Globus pallidus (tissue), 1 donor: ENCODE measurements at places on chromosomes 6 and 20.
A peak's percentile ranks its signal among the peaks of the same experiment; 100 is the strongest.

DNA sequence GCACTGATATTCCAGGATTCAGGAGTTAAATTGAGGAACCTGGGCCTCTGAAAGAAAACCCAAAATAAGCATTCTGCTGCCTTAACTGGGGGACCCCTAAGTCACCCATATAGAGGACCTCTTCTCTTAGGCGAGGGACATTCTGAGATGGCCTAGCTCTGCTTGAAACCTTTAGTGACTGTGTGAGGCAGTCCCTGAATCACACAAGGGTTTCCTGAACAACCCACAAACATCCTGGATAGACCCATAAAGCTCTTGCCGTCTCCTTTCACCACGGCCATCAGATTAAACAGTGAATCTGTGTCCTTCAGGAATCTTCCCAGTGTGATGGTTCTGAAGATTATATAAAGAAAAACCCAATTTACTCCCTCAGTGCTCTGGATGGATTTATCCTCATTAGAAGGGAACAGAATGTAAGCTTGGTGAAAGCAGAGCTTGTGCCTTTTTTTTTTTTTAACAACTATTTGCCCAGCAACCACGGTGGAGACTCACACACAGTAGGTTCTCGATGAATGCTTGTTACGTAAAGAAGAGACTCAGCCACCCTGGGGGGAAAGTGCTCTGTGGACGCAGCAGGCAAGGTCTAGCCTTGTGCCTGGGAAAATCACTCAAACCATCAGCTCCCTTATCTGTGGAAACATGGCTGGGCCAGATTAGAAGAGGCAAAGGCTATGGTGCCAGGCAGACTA is 39.1 kb upstream of the SIRPG start:
- DNase-seq, result no peak

GRCh38 chr6:109978174-109979032 is at the start of gene GPR6:
GPR6 (plus strand) TSS chr6:109978311; CDS start chr6:109979113, 802 bp downstream.
- peak; percentile 1 for DNase-seq

GRCh38 chr6:163335056-163335455 is 79.5 kb upstream of the QKI start:
- no peak for DNase-seq

DNA sequence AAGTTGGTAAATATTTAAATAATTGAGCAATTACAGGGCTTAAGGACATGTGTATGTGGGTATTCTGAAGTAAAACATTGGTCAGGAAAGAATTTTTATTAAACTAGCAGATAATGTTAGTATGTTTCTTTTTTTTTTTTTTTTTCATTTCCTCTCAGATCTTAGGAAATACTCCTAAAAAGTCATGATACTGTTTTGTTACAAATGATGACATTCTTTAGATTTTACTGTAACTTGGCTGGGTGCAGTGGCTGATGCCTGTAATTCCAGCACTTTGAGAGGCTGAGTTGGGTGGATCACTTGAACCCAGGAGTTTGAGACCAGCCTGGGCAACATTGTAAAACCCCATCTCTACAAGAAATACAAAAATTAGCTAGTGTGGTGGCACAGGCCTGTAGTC is 41.5 kb downstream of the CDC40 start:
- DNase-seq, result no peak

DNA sequence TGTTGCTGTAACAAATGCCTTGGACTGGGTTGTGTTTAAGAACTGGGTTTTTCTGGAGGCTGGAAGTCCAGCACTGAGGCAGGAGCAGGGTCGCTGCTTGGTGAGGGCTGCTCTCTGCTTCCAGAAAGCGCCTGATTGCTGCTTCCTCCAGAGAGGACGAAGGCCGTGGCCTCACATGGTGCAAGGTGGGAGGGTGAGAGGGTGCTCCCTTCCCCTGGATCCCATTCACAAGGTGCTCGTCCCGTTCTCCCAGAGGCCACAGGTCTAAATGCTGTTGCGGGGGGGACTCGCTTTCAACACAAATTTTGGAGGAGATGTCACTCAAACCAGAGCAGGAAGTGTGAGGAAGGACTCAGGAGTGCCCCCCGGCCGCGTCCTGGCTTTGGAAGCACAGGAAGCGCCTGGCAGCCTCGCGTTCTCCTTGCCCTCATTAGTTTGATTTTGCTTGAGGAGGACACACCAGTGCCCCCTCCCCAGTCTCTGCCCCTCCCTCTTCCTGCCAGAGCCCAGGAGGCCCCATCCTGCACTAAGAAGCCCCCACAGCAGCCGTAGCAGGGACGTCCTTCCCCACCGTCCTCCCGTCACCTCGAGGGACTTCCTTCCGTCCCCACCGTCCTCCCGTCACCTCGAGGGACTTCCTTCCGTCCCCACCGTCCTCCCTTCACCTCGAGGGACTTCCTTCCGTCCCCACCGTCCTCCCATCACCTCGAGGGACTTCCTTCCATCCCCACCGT is 7.7 kb upstream of the NKAIN4 start:
- DNase-seq, result no peak

DNA sequence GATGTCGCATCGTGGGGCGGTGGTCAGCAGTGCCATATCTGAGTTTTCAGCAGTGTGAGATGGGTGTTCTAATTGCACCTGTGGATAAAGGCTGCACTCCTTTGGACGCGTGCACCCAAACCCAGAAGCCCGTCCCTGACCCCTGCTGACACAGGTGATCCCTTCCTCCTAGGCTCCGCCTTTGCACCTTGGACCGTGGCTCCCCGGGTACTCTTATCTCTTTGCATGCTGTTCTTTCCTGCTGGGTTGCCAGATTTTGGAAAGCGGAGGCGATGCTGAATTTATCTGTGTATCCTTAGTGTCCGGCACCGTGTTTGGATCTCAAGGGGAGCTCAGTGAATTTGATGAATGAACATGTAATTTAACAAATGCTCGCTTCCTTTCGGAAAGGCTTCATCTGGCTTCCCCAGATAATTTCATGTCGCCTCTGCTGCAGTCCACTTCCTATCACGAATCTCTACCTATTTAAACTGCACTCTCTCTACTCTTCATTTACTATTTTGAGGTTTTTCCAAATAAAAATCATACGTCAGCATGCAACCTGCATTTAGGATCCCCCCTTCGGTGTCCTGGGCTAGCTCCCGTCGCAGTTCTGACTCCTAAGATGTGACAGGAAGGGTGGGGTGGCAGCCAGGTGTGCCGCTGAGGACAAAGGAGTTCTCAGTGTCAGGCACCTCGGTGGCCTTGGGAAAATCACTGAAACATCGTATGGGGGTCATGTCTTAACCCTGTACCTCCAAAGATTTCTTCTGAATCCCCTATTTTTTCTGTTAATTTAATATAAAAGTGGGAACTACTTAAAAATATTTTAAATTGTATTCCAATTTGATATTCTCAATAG is 753 bp upstream of the PERP start:
- DNase-seq, result no peak

- peak; percentile 13 for DNase-seq
Measured at GRCh38 chr20:16713066-16713465, 16.8 kb upstream of the SNRPB2 start.

- DNase-seq, result no peak
Measured at GRCh38 chr6:83908813-83909212, 49.3 kb downstream of the CYB5R4 start.

- DNase-seq, result no peak
Measured at GRCh38 chr20:58645412-58645968, 5.6 kb upstream of the STX16 start.

DNA sequence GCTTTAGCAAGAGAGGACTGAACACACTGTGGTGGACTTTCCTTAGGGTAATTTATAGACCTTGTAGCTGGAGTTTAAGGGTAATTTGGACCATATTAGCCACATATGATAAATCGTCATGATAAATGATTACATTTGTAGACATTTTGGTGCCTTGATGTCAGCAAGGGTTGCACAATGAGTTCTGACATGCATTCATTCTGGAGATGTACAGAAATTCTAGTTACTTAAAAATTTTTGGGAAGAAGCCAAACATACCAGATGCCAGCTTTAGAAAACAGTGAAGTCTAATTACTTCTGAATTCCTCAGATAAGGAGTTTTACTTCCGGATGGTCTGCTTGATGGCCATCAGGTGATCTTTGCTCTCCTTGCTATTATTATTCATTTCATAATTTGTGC is 653.1 kb downstream of the TBC1D32 start:
- no peak for DNase-seq

GRCh38 chr6:140269591-140270165 is 895.2 kb upstream of the CITED2 start:
- DNase-seq, result no peak

GRCh38 chr20:17395729-17396128 is 135.4 kb downstream of the BFSP1 start:
- no peak for DNase-seq

GRCh38 chr6:131065824-131066171 is 2.8 kb upstream of the EPB41L2 start:
- DNase-seq, result no peak

GRCh38 chr20:19860737-19861136 is 102.7 kb downstream of the RIN2 start:
- DNase-seq, result no peak

GRCh38 chr6:26055719-26056582 is 31.3 kb upstream of the HFE start:
- peak; percentile 89 for DNase-seq

DNA sequence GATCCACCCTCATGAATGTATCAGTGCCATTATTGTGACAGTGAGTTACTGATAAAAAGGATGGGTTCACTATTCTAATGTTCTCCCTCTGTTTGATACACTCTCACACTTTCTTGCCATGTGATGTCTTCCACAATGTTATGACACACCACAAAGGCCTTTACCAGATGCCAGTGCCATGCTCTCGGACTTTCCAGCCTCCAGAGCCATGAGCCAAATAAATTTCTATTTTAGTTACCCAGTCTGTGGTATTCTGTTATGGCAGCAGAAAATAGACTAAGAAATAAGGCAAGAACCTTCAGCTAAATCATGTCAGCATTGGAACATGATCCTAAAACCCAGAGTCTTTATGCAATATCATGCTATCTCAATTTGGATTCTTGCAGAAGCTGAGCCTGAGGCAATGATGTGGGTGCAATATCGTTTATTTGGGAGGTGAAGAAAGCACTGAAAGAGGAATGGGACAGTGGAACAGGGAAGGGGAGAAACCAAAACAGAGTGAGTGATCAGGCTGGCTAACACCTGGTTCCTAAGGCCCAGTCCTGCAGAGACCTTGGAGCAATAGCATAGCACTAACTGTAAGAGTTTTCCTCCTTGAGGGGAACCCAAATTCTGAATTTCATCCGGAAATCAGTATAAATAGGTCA is 130.4 kb upstream of the LRFN2 start:
- DNase-seq, result no peak

GRCh38 chr6:162179196-162179951 is 548.2 kb downstream of the PRKN start:
- DNase-seq, result no peak

- DNase-seq, result peak; percentile 48
Measured at GRCh38 chr6:121847806-121848522, 412.5 kb downstream of the GJA1 start.

DNA sequence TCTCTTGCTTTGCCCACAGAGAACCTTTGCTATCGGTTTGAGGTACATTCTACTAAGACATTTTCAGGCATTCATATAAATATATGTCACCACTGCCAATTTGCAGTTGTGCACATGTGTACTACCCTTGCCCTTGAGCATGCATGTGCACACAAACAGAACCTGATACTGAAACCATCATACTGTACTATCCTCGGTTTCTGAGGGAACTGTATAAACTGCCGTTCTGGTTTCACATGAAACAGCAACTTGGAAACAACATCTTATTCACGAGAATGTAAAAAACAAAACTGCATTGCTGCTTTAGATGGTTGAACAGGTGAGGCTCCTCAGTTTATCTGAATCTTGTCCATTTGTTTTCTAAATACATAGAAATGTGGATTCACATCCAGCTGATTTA is 151.2 kb upstream of the TMEM170B start:
- no peak for DNase-seq

DNA sequence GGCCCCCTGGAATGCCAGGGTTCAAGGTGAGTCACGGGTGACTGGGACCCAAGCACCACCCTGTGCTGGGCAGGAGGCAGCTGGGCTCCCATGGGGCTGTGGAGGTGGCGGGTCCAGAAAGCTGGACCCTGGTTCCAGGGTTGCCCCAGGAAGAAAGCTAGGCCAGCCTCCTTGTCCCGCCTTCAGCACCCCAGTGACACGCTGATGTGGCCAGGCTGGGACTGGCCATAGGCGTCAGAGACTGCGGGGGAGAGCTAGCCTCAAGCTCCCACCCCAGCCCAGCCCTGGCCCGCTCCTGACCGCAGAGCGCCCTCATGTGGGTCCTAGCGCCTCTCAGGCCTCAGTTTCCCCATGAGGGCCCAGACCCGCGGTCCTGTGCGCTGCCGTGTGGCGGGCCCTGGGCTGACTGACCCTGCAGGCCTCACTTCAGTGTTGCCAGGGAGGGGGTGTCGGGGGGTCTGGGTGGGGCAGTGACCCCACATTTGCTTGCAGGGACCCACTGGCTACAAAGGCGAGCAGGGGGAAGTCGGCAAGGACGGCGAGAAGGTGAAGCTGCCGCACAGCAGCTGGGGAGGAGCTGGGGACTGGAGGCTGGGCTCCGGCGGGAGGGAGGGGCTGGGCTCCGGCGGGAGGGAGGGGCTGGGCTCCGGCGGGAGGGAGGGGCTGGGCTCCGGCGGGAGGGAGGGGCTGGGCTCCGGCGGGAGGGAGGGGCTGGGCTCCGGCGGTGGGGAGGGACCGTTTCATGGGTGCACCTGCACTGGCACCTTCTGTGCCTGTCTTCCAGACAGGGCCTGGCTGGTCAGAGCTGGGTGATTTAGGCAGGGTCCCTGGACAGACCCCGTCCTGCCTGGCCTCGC is 7.9 kb downstream of the COL9A3 start:
- no peak for DNase-seq

- no peak for DNase-seq
Measured at GRCh38 chr20:47778398-47779354, 6.6 kb downstream of the SULF2 start.

DNA sequence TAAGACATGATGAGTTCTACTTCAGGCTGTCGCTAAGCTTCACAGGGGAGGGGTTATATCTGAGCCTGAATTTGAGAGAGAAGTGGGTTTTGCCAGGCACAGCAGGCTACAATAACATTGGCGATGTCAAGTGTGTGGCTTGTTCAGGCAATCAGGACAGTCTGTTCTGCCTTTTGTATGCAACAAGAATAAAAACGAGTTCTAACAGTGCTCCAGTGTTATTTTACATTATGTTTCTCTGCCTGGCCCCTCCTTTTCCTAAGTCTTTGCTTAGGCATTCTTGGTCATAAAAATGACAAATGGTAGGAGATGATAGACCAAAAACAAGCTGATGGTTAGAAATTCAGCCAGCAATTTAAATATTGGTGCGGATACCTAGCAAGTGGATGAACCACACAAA is 26.8 kb downstream of the PAQR8 start:
- DNase-seq, result peak; percentile 73

DNA sequence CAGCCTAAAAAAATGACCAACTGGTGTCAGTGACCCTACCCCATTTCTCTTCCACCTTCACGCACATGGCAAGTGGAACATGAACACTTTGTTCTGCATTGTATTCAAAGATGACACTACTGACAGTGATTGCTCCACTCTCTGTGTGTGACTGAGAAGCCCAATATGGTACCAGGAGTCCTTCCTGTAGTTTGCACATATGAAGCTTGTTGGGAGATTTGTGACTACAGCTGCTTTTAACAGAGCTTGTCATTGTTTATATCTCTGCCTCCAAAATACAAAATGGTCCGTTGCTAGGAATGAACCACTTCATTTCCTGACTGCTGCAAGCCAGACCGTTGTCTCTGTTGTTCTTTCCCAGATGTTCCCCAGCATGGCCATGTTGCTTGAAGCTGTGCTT is 140.3 kb upstream of the TCF21 start:
- no peak for DNase-seq

GRCh38 chr20:4729265-4729664 is 7.6 kb downstream of the PRND start:
- no peak for DNase-seq
